ENCODE measurements at places on chromosomes 4 and X.

DNA sequence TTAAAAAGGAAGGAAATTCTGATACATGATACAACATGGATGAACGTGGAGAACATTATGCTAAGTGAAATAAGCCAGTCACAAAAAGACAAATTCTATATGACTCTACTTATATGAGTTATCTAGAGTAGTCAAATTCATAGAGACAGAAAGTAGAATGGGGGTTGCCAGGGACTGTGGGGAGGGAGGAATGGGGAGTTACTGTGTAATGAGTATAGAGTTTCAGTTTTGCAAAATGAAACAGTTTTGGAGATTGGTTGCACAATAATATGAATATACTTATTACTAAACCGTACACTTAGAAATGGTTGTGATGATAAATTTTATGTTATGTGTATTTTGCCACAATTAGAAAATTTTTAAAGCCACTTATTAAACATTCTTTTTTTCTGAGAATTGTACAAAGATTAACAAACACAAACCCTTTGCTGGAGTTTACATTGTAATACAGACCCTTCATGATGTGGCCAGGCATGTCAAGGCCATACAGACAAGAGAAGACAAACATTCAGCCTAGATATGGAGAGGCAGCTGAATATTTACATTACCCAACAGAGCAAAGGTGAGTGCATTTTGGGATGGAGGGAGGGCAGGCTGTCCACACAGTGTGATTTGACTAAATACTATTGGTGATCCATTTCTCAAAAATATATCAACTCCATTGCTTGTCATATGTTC is 21.2 kb upstream of the GPC3 start:
- DNase-seq = no peak

DNA sequence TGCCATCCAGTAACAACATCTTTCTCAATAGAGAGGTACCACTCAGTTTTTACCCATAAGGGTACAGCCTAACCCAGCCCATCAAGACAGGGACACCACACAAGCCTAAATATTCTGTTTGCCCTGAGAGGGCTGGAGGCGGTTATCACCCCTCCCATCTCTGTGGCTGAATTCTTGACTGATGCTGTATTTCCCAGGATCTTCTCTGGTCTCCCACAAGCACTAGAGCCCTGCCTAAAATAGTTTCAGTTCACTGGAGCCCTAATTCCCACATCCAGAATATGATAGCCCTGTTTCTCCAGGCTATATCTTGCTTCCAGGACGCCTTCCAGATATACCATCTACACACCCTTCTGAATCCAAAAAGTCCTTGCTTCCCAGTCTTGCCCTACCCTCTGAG is 91.6 kb upstream of the NMU start:
- DNase-seq = no peak

DNA sequence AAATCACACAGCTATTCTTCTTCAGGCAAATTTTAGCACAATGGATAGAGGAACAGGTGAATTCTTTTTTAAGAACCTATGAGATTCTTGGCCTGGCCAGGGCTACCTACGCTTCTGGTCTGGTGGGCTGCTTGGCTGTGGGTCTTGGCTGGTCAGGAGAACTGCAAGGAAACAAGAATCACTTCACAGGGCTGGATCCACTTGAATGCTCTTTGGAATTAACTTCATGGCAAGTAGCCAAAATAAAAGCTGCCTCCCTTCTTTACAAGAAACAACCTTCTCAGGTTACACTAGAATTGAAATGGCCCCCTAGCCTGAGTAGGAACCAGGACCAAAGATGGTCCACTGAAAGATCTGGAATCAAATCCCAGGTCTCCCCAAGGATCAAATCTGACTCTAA is 519.1 kb downstream of the IQCM start:
- no peak for DNase-seq

DNA sequence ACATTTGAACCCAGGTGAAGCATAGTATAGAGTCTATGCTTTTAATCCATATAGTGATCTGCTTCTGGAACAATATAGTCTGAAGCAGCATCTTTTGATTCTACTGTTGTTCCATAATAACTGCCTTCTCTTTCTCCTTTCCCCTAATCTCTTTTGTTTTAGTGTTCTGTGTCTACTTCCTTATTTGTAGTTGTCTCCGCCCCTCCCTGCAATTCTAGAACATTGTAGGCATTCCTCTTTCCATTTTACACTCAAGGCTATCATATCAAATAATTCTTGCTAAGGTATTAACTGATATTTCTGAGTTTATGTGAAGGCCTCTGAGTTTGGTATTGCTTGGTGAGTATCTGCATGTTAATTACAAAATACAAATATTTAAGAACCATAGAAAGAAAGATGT is 11.6 kb downstream of the BLTP1 start:
- DNase-seq = no peak

Measured in stimulated activated naive CD4-positive, alpha-beta T cell treated with Interleukin-2 at 50 U/mL for 16 hours (primary cell).